ENCODE measurements at places on chromosomes 13 and 19.

- no peak for DNase-seq
Measured at GRCh38 chr13:70366720-70367119, 258.5 kb upstream of the KLHL1 start.

- DNase-seq = no peak
Measured at GRCh38 chr19:41123716-41124294, 9.6 kb downstream of the CYP2F1 start.

DNA sequence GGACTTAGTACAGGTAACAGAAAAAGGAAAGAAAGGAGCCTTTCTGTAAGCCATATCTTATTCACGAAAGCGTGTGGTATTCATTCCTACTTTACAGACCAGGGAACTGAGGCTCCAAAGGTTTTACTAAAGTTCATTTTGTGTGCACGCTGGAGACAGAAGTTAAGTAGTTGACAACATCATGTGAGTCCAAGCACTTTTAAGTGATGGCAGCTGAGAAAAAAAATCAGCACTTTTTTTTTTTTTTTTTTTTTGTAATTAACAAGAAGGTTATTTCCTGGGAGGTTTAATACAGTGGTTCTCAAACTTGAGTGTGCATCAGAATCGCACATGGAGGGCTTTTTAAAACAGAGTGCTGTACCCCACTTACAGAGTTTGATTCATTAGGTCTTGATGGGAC lies 2.0 kb downstream of the DNAJC3 start:
- no peak for DNase-seq

GRCh38 chr13:71316792-71317363 lies 550.1 kb downstream of the DACH1 start:
- no peak for DNase-seq

- DNase-seq = no peak
Measured at GRCh38 chr19:17249887-17250548, 4.3 kb upstream of the NR2F6 start.

All from cerebellar nuclear complex (tissue), 1 donor.